ENCODE measurements at places on chromosomes 3 and 15.
A peak's percentile ranks its signal among the peaks of the same experiment; 100 is the strongest.

GRCh38 chr3:42106646-42107045 is 15.5 kb downstream of the TRAK1 start:
- peak; percentile 85 for DNase-seq

DNA sequence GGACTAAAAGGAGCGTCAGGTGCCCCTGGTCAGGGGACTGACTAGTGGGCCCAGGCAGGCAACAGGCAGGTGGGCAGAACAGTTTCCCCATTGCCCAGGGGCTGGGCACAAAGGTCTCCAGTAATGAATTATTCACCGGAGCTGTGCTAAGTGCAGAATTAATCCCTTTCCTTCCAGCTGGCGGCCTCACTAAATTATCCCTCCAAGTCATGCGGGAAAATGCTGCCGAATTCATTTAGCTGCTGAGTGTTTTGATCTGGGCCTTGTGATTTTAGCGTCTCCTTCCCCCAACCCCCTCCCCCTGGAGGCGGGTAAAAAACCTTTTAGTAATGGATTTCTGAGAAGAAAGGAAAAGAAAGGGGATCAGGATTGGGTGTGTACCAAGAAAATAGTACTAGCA is 47.2 kb downstream of the CCDC33 start:
- no peak for DNase-seq

- DNase-seq, result no peak
These were observed 145.8 kb downstream of the LRRK1 start for GRCh38 chr15:101064795-101065569.

GRCh38 chr15:68620721-68621527 is 42.1 kb downstream of the CORO2B start:
- no peak for DNase-seq

DNA sequence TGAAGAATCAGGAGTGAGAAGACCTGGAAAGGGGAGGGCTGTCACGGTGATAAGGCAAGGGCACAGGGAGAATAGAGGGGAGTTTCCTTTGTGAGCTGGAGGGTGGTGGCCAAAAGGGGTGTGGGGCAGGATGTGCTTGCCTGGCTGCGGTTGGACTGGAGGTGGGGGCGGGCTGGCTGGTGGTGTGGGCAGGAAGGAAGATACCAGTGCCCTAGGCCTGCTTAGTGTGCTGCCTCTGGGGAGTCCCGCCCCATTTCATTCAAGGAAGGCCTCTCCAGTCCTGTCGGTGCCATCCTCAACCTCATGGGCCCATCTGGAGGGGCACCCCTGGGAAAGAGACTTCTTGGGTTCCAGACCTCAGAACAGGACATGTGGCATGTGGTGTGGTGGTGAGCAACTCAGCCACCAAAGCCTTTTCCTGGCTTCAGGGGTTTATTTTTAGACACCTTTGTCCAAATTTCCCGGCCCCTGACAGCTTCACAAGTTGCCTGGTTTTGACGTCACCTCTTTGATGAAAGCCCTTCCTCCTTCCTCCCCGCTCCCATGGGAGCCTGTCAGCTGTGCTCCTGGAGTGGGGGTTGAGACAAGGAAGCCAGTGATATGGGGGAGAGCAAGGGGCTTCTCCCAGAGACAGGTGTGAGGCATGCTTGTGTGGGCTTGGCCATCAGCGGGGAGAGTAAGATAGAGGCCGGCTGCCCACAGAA is 15.6 kb downstream of the TEX264 start:
- peak; percentile 61 for DNase-seq

DNA sequence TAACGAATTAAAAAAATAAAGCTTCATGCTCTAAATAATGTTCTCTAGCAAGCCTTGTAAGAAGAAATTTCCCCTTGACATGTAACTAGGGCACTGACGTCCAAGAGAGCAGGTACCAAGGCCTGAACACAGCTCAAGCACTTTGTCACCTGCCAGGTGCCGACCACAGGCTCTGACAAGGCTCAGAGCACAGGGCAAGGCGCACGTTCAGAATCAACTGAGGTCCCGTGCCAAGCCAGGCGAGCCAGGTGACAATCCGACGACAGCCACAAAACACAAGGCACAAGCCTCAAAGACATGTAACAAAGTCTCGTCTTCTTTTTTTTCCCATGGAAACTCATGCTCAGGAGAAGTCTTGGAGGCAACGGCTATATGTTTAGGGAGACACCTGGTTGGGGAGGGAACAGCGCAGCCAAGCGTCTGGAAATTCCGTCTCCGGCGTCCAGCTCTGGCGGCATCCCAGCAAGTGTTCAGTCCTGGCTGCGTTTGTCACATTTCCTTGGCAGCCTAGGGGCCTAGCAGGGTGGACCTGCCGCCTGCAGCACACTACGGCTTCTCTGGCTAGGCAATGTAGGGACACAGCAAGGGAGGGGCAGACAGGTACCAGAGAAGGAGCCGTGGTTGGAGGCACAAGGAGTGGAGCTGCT is 76.7 kb downstream of the ADAMTS17 start:
- no peak for DNase-seq

DNA sequence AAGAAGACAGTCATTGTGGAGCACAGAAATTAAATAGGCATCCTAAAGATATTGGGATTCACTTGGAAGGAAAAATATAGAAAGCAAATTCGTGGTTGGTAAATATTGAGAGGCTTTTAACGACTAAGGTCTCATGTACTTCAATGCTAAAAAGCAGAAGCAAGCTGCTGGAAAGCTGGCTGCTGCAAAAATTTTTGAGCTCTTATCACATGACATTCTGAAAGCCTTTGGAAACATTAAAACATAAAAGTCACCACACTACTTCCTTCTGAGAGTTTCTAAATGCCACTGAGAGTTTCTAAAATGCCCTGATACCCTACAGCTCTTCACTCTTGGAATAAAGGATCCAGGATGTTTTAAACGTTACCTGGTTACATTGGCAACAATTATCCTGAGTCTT is 39.0 kb upstream of the CBLB start:
- DNase-seq, result no peak

DNA sequence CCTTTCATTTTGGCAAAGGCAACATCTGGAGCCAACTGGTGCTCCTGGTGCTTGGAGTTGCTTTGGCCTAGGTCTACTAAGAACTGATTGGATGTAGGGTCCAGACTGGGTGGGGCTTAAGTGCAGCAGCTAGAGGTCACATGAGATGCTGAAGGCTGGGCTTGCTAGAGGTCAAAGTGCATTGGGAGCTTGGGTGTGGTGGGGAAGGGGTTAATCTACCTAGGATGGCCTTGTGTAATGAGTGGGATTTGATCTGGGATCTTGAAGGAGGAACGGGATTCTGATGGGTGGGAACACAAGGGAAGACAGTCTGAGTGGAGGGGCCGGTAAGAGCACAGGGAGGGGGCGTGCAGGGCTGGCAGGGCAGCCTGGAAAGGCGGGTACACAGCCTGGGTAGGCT is 125.5 kb downstream of the RAB11A start:
- no peak for DNase-seq

Measured in dermis microvascular lymphatic vessel endothelial cell (primary cell).